M059J (cell line): ENCODE measurements at places on chromosomes 6 and 20. TPM values are rescaled to one million over a fixed set of nuclear protein-coding genes. Genes with fewer than 3 reads are reported as not detected.

The CFB gene
- total RNA-seq, result 7.8 and 8.4 TPM in 2 replicates

The UCKL1 gene
- total RNA-seq, result 23.9 and 32.2 TPM in 2 replicates

- DNase-seq, result peak; percentile 34
These were observed 520.9 kb downstream of the HTR1B start for GRCh38 chr6:76942203-76942966.

The OPRM1 gene
- not detected in 2 replicates for total RNA-seq

The TNFRSF6B gene
- total RNA-seq, result 1.9 TPM in 1 of 2 replicates, not detected in the other

DNA sequence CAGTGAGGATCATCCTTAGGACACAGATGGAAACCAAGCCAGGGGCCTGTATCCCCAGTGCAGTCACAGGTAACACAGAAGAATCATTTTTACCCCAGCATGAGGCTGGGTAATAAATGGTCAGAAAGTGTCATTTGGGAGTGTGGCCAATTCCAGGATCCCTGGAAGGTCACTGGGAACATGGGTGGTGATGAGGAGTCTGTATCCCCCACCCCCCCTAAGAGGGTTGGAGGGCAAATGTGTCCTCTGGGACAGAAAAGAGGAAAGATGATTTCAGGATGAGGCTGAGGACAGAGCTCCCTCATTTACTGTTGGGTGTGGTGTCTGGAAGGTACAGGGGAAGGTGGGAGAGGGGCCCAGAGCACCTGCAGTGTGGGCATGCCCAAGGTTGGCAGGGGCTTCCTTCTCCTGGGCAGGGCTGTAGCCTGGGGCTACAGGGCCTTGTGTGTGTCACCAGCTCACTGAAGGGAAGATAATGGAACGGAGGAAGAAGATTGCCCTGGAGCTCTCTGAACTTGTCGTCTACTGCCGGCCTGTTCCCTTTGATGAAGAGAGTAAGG, 34.5 kb downstream of the PLCG1 start:
- DNase-seq, result peak; percentile 37

The RAD21L1 gene
- 0.39 TPM in 1 of 2 replicates, not detected in the other for total RNA-seq

GRCh38 chr6:148851683-148852556, 105.1 kb downstream of the UST start:
- no peak for DNase-seq

DNA sequence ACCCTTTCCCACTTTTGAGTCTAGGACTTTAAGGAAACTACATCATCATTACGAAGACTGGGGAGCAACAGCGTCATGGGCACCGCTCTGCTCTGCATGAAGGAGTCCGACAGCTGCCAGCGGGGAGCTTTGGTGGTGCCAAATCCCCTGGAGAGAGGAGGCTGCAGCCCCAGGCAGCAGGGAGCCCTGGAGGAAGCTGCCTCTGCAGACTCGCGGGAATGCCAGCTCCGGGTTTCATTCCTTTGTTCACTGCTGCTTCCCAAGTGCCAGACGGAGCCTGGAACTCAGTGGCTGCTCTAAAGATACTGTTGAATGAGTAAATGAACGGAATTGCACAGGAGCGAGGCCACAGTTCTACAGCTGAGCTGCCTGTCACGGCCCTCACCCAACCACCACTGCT, 196.5 kb upstream of the THBS2 start:
- DNase-seq, result no peak

The SLC22A23 gene
- total RNA-seq, result 0.54 and 0.64 TPM in 2 replicates

DNA sequence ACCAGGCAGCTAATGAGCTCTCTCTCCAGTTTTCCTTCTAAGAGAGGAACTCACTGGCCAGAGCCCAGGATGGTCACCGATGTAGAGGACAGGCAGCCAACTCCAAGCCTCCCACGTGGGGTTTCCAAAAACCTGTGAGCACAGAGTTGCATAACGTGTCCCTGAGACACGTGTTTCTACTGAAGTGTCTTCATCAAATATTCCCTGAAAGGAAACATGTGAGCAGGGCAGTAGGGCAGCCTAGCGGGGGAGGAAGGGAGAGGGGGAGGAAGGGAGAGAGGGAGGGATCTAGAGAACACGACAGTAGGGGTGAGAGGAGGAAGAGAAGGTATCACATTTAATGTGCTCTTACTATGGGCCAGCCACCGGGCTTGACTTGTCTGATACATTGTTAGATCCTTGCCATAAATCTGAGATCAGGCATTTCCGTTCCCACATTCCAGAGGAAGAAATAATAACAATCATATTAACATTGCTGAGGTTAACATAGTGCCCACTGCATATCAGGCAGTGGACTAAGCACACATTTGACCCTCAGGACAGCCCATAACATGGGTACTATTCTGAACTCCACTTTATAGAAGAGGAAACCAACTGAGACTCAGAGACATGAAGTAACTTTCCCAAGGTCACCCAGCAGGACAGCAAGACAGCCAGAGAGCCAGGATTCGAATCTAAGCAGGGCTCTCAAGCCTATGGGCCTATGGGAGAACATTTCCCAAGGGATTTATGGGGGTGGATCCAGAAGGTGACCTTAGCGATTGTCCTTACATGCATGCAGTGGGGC, 4.5 kb upstream of the SYS1 start:
- peak; percentile 87 for DNase-seq

The CYP24A1 gene
- 32.8 and 39.6 TPM in 2 replicates for total RNA-seq

- DNase-seq, result no peak
These were observed 220.7 kb downstream of the UST start for GRCh38 chr6:148967541-148967956.

GRCh38 chr6:120671519-120671918, 662.8 kb downstream of the TBC1D32 start:
- no peak for DNase-seq

GRCh38 chr6:112232845-112233256, 21.5 kb downstream of the LAMA4 start:
- peak; percentile 93 for DNase-seq

DNA sequence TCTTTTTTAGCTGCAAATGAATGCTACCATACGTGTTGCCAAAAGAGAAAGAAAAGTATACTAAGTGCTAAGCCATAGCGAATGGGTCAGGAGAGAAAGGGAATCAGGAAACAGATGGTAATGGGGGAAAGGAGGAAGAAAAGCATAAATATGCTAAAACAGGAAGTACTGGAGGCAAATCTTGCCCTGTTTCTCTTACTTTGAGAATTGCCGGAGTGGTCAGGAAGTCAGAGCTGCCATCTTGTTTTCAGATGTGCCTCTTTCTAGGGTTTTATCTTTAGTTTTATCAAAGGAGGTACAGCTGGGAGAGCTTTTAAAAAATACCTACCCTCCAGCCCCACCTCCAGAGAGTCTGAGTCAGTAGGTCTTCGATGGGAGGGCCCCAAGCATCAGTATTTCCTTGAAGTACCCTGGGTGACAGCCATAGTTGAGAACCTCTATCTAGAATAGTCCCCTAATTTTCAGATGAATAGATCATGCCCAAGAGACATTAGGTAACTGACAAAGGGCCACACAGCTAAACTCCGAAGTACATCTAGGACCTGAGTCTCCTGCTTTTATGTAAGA, 193.3 kb downstream of the CLIC5 start:
- DNase-seq, result no peak

The TREM2 gene
- total RNA-seq, result not detected in 2 replicates

GRCh38 chr6:162058281-162058875, 669.2 kb downstream of the PRKN start:
- peak; percentile 62 for DNase-seq

The OTOR gene
- not detected in 2 replicates for total RNA-seq
